ENCODE measurements at places on chromosomes 3 and 15.
A peak's percentile ranks its signal among the peaks of the same experiment; 100 is the strongest.

DNA sequence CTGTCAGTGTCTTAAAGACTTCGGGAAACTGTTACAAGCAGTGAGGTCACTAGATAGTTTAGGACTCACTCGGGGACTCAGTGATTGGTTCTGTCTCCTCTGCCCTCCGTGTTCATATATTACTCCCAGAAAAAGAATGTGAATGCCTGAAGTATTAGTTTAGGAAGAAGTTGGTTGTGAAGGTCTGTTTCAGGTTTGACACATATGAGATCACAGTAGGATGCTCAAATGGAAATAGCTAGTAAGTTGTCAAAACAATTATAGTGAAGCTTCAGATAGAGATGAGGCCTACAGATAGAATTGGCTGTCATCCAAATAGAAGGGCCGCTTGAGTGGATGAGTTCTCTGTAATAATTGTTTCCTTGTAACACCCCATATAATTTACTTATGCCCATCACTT, 172.6 kb downstream of the PLCL2 start:
- DNase-seq, result no peak

DNA sequence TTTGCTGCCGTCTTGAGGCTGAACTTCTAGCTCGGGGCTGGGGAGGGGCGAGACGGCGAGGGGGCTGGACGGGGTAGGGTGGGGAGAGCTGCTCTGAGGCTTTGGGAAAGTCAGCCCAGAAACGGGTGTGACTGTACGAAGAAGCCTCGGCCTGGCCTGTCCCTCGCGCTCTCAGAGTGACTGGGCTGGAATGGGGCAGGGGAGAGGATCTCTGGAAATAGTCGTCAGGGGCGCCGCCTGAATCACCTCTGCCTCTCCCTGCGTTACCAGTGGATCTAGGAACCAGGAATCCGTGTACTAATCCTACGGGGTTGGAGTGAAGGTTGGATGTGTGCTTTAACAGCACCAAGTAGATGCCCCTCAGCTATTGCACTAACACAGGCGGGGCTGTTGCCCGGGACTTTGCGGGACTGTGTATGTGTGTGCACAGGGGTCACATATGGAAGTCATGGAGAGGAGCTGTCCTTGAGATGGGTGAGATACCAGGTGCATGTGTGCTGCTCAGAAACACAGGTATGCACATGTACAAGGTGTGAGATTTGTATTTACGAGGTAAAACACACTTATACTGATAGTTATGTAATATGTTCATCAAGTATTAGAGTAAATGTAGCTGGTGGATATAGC, 591 bp downstream of the FOXL2NB start:
- no peak for DNase-seq

- no peak for DNase-seq
Observed at GRCh38 chr3:87997298-87997697, 61.5 kb downstream of the CGGBP1 start.

- DNase-seq, result peak; percentile 35
Observed at GRCh38 chr15:36659917-36660316, 80.5 kb downstream of the CDIN1 start.

DNA sequence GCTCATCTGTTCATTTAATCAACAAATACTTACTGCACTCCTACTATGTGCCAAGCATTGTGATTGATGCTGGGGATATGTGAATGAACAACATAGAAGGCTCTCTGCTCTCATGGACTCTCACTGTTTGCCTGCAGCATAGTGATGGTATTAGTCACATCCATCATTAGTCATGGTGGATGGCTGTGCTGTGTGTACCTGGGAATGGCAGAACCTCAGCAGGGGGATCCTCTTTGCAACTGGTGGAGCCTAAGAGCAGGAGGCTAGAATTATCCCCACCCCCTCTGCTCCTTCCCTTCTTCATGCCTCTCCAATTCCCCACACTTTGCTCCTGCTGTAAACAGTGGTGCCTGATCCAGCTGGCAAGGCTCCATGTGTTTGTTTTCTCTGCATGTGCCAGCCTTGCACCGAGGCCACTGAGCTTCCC, 20.5 kb downstream of the BOC start:
- DNase-seq, result no peak

DNA sequence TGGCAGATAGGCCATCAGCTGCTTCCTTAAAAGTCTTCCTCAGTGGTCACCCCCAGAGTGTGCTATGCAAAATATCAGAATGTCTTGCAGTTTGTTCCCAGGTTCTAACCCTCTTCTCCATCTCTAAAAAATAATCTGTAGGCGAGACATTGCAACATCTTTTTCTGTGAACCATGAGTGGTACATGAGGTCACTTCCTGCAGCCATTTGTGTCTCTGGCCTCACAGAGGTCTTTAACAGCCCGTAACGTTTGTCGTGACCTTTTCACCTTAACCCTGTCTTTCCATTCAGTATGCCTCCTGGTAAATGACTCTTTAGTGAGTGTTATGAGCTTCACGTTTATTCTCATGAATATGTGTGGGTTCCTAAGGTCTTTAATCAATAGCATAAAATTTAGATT, 145.4 kb downstream of the KLHL25 start:
- no peak for DNase-seq

GRCh38 chr3:3087279-3087678, 22.9 kb downstream of the IL5RA start:
- peak; percentile 65 for DNase-seq

GRCh38 chr15:83207660-83208366, at the start of gene HDGFL3:
HDGFL3 (minus strand) TSS chr15:83207823; CDS start chr15:83207414, 409 bp downstream.
- DNase-seq, result peak; percentile 77

GRCh38 chr3:188646592-188646991, 492.6 kb downstream of the LPP start:
- DNase-seq, result no peak

GRCh38 chr3:130895690-130896488, 2.0 kb downstream of the ATP2C1 start:
- DNase-seq, result no peak

GRCh38 chr3:187006864-187007630, 76.7 kb downstream of the ST6GAL1 start:
- DNase-seq, result no peak

DNA sequence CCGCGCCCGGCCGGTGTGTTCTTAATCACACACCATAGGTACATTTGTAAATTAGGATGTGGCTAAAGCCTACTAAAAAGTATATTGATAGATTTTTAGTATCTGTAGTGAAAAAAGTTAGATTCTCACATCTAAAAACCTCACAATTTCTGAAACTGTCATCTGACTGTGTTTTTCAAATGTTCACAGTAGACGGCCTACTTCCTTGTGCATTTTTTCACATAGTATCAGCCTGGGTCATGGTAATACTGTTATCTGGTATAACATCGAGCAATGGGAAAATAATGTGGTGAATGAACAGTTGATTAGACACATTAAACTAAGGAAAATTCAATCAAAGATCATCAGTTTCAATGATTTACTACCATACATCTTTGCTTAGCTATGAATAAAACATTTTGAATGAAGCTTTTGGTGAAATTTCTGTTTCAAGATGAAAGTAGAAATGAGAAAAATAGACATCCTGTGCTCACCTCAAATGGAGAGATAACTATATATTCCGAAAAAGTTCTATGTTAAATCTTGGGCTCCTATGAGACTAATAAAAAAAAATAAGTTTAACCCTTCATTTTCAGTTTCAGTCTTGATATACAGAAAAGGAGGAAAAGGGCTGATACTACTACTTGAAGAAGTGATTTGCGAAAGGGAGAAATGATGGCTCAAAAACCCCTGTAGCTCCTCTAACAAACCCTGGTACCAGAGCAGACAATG, 262.7 kb downstream of the ZBTB20 start:
- DNase-seq, result no peak

DNA sequence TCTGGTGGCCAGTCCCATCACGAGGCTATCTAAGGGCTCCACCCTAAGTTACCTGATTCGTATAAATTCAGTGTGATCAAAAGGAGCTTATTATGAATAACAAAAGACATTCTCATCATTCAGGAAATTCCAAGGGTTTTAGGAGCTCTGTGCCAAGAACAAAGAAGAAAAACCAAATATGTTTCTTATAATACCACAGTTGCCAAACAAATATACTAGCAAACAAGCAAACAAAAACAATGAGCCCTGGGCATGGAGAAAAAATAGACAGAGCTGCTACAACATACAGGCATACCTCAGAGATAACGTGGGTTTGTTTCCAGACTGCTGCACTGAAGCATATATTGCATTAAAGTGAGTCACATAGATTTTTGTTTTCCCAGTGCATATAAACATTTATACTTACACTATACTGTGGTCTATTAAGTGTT, 20.2 kb upstream of the CFAP161 start:
- no peak for DNase-seq

DNA sequence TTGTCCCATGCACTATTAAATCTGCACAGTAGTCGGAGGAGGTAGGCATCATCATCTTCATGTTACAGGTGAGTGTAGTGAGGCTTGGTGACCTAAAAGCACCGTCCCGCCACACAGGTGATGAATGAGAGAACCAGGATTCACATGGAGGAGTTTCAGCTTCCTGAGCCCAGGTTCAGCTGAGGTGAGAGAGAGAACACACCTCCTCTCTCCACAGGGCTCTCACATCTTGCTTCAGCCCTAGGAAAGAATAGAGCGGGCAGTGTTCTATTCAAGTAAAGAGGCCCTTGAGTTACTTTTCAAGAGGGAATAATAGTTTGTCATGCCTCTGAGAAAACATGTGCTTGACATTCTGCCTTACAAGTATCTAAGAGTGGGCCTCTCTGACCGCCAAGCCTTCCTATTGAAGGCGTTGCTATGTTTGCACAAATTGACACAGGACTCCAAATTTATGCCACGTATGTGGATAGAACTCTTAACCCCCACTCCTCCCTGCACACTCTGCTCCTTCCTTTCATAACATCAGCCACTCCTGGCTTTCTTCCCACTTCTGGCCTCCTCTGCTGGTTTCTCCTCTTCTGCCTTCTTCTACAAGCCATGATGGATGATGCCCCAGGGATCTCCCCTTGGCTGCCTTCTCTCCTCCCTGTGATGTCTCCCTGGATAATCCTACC, 138.3 kb upstream of the ABHD17C start:
- DNase-seq, result no peak

GRCh38 chr3:134473868-134474546, 11.8 kb downstream of the ANAPC13 start:
- DNase-seq, result peak; percentile 68

DNA sequence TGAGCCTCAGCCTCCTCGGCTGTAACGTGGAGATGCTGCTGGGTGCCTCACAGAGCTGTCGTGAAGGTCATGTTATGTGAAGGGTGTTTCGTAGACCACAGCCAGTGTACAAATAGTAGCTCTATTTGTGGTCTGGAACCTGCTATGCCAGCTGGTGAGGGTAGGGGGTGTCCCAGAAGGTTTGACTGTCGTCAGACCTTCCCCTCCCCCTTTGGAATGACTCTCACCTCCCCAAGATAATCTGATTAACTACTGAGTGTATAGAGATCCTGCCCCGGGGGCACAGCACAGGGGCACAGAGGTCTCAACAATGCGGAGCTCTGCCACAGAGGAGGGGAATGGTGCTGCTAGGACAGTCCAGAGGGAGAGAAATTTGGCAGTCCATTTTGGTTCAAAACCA, 20.5 kb downstream of the FGD5 start:
- DNase-seq, result peak; percentile 43

- DNase-seq, result no peak
Observed at GRCh38 chr15:45993508-45993907, 358.7 kb downstream of the SQOR start.

- DNase-seq, result no peak
Observed at GRCh38 chr15:79208179-79208578, 74.3 kb upstream of the ANKRD34C start.

DNA sequence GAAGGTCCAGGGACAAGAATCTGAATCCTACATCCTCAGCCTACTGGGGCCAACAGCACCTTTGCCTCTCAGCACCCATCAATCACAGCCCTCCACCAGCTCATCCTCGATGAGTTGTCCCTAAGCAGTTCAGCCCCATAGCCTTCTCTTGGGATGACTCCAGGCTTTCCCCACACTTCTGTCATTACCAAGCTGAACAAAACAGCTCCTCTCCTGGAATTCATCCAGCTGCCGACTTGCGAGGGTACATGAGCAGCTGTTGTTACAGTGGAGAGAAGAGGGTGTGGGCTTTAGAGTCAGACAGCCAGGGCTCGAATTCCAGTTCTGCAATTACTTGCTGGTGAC, 69.0 kb upstream of the THBS1 start:
- no peak for DNase-seq

DNA sequence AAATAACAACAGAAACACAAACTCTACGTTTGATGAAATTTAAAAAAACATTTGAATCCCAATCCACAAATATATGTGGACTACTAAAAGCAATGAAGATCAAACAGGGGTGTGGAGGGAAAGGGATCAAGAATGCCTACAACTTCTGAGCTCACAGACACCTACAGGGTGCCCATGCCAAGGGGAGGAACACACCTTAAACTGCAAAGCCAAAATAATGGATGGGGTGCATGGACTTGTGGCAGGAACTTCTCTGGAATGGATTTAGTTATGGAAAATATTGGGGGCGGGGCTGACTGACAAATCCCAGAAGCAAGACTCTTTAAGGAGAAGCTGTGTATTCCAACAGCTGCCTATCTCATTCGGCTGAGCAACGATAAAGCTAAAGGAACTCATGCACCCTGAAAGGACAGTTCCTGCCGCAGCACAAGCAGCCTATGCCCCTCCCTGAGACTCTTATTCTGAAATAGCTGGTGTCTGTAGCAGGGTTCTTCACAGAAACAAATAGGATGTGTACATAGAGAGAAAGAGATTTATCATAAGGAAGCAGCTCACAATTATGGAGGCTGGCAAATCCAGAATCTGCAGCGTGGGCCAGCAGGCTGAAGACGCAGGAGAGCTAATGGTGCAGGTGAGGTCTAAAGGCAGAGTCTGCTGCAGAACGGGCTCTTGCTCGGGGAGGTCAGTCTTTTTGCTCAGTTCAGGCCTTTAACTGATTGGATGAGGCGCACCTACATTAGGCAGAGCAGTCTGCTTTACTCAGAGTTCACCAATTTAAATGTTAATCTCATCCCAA, 24.5 kb upstream of the PLA2G4D start:
- no peak for DNase-seq

- DNase-seq, result no peak
Observed at GRCh38 chr3:155876503-155876902, 6.1 kb downstream of the GMPS start.

DNA sequence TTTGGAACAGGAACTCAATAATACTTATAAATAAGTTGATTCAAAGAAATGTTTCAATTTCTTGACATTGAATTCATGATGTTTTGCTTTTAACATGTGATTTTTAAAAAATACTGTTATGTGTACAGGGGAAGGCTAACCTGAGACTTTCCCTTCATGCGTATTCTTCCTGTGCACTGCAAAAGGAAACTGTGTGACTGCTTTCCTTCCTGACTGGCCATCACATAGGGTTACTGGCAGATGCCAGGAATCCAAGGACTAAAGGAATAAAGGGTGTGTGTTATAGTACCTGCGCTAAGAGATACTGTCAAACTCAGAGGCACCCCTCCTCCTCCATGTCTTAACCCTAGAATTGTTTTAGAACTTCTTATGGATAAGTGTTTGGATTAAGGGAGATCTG, 236.0 kb downstream of the UBE2E2 start:
- DNase-seq, result no peak

GRCh38 chr3:133934073-133934970, 38.6 kb upstream of the RAB6B start:
- DNase-seq, result no peak

GRCh38 chr15:62853841-62854225, 188.7 kb upstream of the TPM1 start:
- no peak for DNase-seq
